CD8-positive, alpha-beta T cell (primary cell): ENCODE measurements at places on chromosomes 6 and 20.
A peak's percentile ranks its signal among the peaks of the same experiment; 100 is the strongest.

DNA sequence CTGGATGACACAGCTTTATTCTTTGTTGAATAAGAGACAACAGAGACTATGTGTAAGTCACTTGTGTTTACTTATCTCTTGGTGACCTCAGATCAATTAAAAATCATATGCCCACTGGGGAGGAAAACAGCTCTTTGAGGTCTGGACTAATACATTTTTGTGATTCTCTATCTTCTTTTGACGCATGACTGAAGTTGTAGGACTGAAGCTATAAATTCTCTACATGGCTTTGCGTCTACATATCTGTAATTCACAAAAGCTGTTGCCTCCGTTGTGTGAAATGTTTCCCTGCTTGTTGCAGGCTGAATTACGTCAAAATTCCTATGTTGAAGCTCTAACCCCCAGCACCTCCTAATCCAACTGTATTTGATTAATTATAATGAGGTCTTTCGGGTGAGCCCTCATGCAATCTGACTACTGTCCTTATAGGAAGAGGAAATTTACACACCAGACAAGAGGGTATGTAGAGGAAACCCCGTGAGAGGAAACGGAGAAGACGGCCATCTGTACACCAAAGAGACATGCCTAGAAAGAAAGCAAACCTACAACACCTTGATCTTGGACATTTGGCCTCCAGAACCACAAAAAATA is 481.6 kb downstream of the PRKN start:
- DNase-seq: no peak

DNA sequence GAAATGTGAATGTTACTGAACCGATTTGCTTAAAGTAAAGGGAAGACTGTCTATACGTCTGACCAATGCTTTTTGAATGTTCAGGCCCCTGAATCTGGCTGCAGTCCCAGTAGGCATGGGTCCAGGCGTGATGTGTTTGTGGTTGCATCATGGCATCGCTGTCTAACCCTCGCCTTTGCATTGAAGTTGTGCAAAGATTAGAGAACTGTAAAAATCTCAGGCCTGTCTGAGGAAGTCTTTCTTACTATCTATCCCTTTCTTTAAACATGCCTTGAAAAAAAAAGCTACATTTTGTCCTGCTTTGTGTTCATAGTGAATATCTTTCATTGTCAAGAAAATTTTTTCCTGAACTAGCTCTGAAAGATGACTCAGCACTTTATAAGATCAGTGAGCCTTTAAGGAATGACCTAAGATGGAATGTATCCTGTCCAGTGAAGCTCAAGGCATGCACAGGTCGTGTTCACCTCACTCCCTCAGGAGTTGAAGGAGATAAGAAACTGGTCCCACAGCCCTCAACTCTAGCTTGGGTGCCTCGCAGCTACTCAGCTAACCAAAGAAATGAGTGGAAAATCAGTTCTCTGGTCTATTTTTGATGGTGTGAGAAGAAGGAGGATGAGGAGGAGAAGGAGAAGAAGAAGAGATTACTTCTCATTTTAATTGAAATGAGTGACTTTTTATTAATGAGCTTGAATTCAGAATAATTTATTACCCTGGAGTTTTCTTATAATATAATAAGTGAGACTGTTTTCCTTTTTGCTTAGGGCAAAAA is 48.6 kb downstream of the TPD52L1 start:
- no peak for DNase-seq

GRCh38 chr6:131470534-131470933 is 102.5 kb upstream of the ARG1 start:
- no peak for DNase-seq

DNA sequence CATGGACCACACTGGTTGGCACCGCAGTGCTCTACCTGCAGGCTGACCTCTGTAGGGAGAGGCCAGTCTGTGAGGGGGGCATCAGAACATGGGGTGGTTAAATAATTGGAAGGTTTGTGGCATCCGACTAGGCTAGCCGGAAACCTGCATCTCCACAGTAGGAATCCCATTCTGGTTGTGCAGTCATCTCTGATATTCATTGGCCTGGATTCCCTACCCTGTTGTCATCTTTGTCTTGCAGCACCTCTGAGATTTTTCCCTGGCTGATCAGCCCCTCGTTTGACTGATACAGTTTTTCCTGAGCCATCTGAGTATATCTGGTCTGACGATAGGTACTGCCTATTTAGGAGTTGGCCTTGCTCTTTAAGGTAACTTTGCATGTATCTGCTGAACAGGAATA is 259.4 kb downstream of the TMEM242 start:
- DNase-seq: no peak

DNA sequence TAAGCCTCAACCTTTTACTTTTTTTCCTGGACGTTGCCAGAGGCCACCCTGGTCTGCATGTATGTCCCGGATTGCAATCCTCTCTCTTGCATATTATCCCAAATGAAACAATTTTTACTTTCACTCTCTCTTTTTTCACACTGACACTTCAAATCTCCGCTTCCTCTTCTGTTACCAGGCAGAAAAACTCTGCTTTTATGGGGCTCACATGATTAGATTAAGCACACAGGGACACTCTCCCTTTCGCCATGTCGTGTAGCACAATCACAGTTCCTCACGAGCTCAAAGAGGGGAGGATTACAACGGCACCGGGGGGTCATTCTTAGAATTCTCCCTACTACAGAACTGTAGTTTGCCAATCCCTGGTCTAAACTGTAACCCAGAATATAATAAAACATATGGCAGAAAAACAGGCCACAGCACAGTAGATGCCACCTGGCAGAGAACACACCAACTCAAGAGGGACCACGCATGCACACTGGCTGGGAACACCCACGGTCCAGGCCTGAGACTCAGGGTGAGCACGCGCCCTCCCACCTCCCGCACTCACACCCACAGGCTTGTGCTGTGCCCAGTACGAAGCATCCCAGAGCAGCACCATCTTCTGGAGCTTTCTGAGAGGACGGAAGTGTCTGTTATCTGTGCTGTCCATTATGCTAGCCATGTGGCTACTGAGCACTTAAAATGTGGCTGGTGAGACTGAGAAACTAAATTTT is 288.7 kb downstream of the KIF16B start:
- DNase-seq: no peak

GRCh38 chr6:138105880-138106664 is 1.1 kb downstream of the PERP start:
- no peak for DNase-seq

DNA sequence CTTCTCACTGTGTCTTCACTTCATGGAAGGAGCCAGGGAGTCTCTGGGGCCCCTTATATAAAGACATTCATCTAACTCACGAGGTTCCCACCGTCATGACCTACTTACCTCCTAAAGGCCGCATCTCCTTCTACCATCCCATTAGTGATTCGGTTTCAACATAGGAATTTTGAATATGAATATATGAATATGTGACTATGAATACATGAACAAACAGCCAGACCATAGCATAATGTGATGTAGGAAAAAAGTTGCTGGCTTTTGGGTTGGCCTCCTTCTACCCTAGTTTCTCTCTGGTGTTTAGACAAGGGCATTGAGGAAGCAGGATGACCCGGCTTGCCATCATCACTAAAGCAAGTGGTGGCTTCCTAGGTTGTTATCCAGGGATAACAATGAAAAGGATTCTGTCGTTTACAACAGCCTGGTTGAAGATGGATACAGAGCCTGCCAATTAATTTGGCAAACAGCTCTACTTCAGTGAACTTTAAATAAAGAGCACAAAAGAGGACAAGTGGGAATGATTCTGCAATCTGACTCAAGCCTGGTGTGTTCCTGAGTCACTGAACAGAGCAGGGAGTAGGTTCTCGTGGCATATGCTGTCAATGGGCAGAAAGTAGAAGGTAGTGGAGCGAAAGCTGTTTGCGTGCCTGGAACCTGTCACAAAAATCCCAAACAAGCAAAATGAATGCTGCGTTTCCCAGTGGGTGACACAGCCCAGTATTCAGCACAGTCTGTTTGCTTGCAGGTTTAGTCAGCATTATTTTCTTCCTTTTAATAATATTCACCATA is 44.0 kb upstream of the DOK5 start:
- no peak for DNase-seq

DNA sequence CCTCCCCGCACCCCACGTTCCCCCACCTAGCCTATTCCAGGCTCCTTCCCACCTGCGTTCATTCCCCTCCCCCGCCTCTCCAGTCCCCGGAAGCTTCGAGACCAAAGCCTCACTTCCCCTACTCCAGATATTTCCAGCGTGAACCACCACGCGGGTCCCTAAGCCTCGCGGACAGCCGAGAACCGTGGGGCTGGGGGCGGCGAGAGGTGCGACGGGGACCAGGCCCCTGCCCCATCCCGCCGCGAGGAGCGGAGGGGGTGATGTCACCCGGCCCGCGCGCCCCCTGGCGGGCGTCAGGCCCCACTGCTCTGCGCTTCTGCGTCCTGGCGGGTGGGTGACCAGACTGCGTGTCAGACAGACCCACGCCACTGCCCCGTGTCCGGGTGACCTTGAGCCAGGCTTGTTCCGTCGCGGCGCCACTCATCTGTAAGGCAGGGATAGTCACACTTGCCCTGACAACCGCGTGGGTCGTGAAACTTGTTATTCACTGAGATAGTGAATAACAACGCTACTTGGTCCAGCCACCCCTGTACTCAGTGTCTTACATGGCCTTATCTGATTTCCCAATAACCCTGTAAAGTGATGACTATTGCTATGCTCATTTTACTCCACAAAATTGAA is 9.0 kb upstream of the HSP90AB1 start:
- peak; percentile 62 for DNase-seq

- no peak for DNase-seq
Observed at GRCh38 chr20:14295238-14295637, 42.2 kb downstream of the FLRT3 start.

DNA sequence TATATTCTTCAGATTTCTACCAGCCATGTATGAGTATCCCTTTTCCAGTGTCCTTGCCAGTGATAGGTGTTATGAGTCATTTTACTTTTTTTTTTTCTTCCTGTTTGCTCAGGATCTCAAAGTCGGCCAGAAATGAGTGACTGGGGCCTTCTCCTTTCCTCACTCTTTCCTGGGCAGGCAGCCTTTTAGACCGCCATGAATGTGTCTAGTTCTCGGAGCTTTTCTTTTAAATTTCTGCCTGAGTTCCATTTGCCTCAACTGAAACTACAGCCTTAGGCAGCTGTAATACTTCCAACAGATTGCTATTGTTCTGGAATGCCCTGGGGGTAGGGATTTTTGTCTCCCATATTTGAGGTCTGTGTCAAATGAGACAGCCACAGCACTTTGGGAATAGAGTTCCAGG is 83.7 kb downstream of the STXBP5 start:
- DNase-seq: no peak

DNA sequence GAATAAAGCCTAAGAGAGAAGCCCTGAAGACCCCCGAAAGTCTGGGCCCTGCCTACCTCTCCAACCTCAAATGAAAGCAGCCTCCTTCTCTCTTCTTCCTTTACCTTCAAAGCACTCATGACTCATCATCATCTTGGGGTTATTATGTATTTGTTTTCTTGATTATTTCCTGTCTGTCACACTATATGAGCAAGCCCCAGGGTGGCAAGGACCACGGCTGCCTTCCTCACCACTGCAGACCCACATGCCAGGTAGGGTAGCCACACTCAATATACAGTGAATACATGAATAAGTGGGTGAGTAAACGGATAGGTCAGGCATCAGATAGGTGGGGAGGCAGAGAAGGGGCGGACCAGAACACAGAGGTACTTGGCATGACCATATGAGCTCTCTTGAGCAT is 8.8 kb downstream of the WFDC3 start:
- no peak for DNase-seq

- no peak for DNase-seq
Observed at GRCh38 chr6:44076356-44077213, 50.7 kb downstream of the MRPL14 start.

DNA sequence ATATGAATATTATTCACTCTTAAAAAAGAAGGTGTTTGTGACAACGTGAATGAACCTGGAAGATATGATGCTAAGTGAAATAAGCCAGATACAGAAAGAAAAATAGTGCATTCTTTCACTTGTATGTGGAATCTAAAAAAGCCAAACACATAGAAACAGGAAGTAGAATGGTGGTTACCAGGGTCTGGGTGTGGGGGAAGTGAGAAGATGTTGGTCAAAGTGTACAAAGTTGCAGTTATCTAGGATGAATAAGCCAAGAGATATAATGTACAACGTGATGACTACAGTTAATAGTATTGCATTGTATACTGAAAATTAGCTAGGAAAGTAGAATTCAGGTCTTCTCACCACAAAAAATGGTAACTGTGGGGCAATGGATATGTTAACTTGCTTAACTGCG is 151.1 kb upstream of the HCRTR2 start:
- DNase-seq: no peak

- DNase-seq: no peak
Observed at GRCh38 chr20:34461779-34462087, 54.5 kb upstream of the DYNLRB1 start.

- DNase-seq: no peak
Observed at GRCh38 chr20:22716821-22717351, 132.5 kb upstream of the FOXA2 start.

GRCh38 chr20:18465536-18466200 is 1.2 kb downstream of the DZANK1 start:
- DNase-seq: no peak

DNA sequence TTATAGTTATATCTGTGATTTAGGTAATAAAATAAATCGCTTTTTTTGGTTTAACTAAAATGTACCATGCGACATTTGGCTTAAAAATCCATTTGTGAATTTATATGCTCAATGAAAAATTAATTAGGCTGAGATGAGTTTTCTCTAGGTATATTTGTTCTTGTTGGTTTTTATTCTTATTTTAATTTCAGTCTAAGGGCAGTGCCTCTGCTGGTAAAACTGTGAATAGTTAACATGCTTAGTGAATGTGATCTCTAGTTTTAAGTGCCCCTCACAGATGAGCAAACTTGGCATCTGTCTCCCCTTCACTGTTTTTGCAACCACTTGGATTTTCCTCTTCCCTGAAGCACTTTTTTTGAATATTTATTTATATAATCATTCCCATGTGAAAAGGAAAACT is 822.7 kb downstream of the GRIK2 start:
- no peak for DNase-seq

GRCh38 chr6:132401618-132402285 is 477 bp upstream of the MOXD1 start:
- no peak for DNase-seq

- DNase-seq: no peak
Observed at GRCh38 chr6:67815623-67816022, 819.5 kb upstream of the ADGRB3 start.

GRCh38 chr20:62031462-62032092 is 34.1 kb downstream of the TAF4 start:
- DNase-seq: no peak

DNA sequence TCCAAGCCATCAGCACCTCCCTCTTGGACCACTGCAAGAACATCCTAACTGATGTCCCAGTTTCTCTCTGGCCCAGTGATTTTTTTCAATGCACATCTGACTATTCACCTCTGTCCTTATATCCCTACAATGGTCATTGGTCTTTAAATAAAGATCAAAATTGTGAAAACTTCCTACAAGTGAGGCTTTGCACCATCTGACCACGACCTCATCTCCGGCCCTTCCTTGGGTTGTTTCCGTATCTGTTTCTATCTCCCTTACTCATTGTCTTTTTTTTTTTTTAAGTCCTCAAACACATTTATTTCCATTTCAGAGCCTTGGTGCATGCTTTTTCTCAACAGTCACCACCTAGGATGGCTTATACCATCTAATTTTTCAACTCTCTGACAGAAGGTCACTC is 88.1 kb downstream of the IPCEF1 start:
- DNase-seq: no peak

- DNase-seq: no peak
Observed at GRCh38 chr20:13149371-13150105, 71.5 kb upstream of the ISM1 start.
